ENCODE measurements at places on chromosomes 5 and 9. TPM values are rescaled to one million over a fixed set of nuclear protein-coding genes. Genes with fewer than 3 reads are reported as not detected.
A peak's percentile ranks its signal among the peaks of the same experiment; 100 is the strongest.

The SPATA31E1 gene
- total RNA-seq = 0.07 TPM

The DMGDH gene
- not detected for total RNA-seq

GRCh38 chr9:7879551-7880245, 80.1 kb upstream of the DMAC1 start:
- DNase-seq = peak; percentile 2

DNA sequence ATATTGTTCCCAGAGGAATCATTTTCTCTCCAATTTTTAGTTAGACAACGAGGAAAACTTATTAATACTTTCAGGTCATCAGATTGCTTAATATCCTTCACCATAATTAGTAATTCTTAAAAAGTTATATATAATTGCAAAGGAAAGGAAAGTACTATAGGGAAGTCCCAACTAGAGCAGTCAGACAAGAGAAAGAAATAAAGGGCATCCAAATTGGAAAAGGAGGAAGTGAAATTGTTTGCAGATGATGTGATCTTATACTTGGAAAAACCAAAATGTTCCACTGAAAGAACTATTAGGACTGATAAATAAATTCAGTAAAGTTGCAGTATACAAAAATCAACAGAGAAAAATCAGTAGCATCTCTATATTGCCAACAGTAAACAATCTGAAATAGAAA, 223.5 kb upstream of the MEF2C start:
- no peak for DNase-seq

GRCh38 chr9:21205204-21205603, 1.7 kb downstream of the IFNA10 start:
- no peak for DNase-seq

DNA sequence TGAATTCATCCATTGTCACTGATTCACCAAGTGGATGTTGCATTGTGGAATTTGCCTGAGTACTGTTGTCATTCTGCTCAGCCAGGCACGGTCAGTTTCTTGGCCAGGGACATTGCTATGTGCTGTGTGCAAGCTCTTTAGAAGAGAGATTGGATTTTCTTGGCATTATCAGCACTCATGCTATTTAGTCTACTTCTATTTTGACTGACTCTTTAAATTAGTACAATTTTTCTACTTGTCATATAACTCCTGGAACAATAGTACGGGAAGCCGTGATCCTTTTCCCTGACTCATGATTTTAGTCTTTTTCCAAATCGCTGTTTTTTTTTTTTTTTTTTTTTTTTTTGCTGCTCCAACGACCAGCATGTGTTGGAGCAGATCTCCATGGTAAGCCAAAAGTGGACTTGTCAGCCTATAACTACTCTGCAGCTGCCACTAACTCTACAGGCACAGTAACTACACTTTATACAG, 129.7 kb downstream of the CDC42SE2 start:
- DNase-seq = no peak

Measured in H7 (cell line).